ENCODE measurements at places on chromosomes 12 and 14.
A peak's percentile ranks its signal among the peaks of the same experiment; 100 is the strongest.

DNA sequence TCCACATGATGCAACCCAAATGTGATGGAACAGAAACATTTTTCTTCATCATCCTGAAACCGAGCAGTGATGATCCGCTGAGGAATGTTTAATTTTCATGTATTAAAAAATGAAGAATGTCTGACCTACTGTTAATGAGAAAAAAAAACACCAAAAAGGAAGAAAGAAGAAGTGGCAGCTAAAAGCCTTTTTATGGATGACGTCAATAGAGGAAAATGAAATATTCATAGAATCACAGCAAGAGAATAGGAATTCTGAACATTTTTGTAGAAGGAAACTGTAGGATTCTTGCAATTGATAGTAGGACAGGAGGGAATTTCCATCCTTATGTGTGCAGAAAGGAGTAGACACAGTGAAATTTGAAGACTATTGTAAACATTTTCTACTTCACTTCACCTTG lies 112.9 kb downstream of the PRKCH start:
- DNase-seq: no peak
- H3K27me3 ChIP-seq: no peaks in the 10 kb centered on the region
- H3K4me1 ChIP-seq: peaks cover 12% of the 10 kb centered on the region
- H3K27ac ChIP-seq: no peak overlapping the region
- no peak overlapping the region for H3K4me3 ChIP-seq

DNA sequence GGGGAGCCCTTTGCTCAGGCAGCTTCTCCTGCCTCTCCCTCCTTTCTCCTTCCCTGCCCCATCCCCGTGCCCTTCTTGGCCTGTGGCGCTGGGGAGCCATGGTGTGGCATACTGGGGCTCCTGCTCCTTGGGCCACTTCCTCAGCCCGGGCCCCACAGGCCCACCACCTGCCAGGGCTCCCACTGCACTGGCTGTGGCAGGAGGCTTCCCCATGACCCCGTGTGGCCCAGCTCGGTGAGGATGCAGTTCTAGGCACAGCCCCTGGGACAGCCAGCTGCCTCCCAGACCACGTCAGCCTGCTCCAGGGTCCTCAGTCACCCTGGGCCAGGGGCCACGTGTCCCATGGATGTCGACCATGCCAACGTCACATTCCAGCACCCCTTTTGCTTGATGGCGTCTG lies 13.0 kb upstream of the AMN start:
- H3K4me1 ChIP-seq: no peaks in the 10 kb centered on the region
- no peak for DNase-seq
- H3K36me3 ChIP-seq: peaks cover 6% of the 10 kb centered on the region

DNA sequence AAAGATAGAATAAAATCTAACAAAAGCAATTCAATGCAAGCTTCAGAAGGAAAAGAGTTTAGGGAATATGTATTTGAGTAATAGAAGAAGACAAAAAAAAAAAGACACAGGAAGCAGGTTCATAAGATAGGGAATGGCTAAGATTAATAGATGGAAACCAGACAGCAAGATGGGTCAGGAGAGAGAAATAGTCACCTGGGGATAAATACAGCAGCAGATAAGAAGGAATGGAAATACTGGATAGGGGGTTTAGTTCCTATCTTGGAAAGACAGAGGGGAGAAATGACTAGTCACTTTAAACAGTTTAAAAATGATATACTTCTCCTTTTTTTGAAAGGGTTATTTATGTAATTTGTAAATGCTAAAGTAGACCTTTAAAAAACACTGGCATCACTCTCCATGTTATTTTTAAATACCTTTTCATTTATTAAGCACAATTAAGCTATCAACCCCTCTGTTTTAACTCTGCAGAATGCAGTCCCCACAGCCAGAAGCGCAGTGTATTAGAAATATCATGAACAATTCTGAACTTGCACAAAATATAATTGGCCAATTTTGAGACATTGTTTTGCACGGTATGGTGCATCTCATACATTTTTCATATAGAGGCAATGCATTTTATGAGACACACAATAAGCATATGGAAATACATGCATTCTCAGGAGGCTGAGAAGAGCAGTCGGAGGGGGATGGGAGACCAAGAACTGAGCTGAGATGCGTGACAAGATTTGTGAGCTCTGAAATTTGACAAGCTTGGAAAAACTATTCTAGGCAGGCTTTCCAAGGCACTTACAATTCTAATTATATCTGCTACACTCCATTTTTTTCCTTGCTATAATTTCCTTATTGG lies 303.4 kb upstream of the PRICKLE1 start:
- H3K36me3 ChIP-seq: no peaks in the 10 kb centered on the region
- H3K4me3 ChIP-seq: no peak overlapping the region
- no peaks in the 10 kb centered on the region for H3K27me3 ChIP-seq
- H3K4me1 ChIP-seq: no peaks in the 10 kb centered on the region
- no peak overlapping the region for H3K27ac ChIP-seq
- no peak for DNase-seq

DNA sequence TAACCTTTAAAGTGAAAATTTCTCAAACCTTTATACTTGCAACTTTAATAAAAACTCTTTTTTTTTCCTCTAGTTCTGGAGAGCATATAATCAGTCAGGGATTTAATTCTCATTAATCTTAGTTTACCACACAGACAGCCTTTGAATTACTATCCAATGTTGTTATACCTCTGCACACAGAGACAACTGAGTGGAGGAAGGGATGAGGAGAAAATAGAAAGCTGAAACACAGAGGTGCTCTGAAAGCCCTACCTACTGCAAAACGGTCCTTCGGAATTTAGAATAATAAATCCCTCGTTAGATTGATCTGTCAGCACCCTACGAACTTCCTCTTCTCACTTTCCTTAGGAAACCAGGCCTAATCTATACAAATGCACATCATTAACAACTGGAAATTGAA lies 122.1 kb downstream of the STXBP6 start:
- DNase-seq: no peak
- H3K27ac ChIP-seq: no peak overlapping the region
- no peaks in the 10 kb centered on the region for H3K27me3 ChIP-seq
- H3K4me1 ChIP-seq: no peaks in the 10 kb centered on the region
- no peak overlapping the region for H3K4me3 ChIP-seq

GRCh38 chr12:6358881-6359280 lies 16.5 kb downstream of the SCNN1A start:
- H3K4me1 ChIP-seq: no peaks in the 10 kb centered on the region
- no peaks in the 10 kb centered on the region for H3K36me3 ChIP-seq
- no peak overlapping the region for H3K4me3 ChIP-seq
- H3K27me3 ChIP-seq: no peaks in the 10 kb centered on the region

DNA sequence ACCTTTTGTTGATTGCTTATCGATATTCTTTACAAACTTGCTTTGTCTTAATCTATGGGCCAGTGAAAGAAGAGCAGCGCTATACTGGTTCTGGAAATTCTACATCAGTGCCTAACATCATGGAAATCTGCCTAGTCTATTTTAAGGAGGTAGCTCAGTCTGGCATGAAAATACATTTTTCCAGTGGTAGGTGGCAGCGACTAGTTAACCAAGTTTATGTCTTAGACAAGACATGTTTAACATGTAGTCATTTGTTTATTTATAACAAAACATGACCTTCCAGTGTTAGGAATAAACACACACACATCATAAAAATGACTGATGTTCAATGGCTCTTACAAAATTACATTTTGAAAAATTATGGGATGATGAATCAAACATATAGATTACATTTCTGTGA lies 336.0 kb upstream of the SOX5 start:
- H3K27ac ChIP-seq: no peak overlapping the region
- no peak overlapping the region for H3K4me3 ChIP-seq
- H3K36me3 ChIP-seq: no peaks in the 10 kb centered on the region

DNA sequence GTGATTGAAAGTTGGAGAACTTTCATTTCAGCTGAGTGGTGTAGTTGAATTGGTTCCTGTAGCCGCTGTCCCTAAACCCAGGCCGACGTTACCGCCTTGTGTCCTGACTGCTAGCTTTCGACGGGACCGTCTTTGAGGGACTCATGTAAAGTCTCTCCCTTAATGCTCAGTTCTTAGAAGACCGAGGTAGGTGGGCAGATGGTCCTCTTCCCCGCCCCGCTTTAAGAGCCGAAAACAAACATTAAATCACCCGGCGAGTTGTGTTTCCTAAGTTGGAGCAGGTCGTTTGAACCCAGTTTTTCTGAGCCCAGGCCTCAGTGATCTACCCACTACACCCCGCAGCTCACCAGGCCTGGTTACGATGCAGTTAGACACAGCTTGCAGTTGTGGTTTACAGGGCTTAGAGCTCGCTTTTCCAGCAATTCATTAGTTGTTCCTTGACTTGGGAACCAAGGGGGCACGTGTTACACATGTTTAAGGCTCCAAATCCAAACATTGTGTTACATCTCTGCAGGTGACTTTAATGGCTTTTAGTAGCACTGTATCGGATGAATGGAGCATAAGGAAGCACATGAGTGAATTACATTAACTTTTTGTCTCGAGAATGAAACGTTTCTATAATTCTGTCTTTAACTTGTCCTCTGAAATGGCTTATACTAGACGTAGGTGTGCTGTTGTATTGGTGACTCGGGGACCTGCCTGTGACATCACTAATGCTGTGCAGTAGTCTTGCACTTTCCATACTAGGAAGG lies 790 bp downstream of the NEDD1 start:
- peak overlapping the region; percentile 66 for H3K4me3 ChIP-seq
- peaks cover 36% of the 10 kb centered on the region for H3K4me1 ChIP-seq
- H3K27ac ChIP-seq: peak overlapping the region; percentile 36
- no peaks in the 10 kb centered on the region for H3K27me3 ChIP-seq
- H3K36me3 ChIP-seq: no peaks in the 10 kb centered on the region
- peak; percentile 63 for DNase-seq

DNA sequence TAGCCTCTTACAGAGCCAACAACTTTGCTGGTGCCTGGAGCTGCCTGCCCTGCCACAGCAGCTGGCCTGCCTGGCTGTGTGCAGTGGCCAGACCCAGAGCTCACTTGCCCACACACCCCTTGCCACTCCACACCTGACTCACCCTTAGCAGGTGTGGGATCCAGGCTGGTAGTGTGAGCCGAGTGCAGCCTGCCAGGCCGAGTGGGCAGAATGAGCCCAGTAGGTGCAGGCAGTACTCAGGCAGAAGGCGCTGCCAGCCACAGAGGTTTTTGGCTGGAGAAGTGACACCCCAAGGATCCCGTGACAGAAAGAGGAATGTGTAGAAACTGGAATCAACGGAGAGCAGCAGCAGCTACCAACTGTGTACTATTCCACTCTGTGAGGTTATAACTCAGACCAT lies 29.8 kb upstream of the PYGL start:
- H3K27ac ChIP-seq: no peak overlapping the region
- H3K27me3 ChIP-seq: no peaks in the 10 kb centered on the region
- no peaks in the 10 kb centered on the region for H3K36me3 ChIP-seq
- H3K4me3 ChIP-seq: no peak overlapping the region
- no peak for DNase-seq

- H3K36me3 ChIP-seq: no peaks in the 10 kb centered on the region
- H3K4me3 ChIP-seq: no peak overlapping the region
- peak overlapping the region; percentile 35 for H3K27ac ChIP-seq
- no peaks in the 10 kb centered on the region for H3K27me3 ChIP-seq
These were observed 39.7 kb downstream of the PPTC7 start for GRCh38 chr12:110543252-110543959.

DNA sequence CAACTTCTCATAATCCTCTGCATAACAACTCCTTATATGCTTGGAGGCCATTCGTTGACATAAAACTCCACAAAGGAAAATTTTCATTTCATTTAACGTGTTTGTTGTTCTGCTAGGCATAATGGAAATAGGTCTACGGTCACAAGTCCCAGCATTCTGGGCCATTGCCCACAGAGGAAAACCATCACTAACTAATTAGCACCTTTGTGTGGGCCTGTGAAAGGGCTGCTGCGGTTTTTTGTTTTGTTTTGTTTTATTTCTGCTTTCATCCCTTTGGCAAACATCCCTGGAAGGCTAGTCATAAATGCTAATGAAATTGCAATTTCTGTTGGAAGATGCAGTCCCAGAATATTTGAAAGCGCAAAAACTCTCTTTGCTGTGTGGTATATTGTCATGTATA lies 180.3 kb downstream of the RMST start:
- no peak overlapping the region for H3K4me3 ChIP-seq
- H3K4me1 ChIP-seq: peaks cover 38% of the 10 kb centered on the region
- H3K27me3 ChIP-seq: no peaks in the 10 kb centered on the region
- peak; percentile 29 for DNase-seq
- no peak overlapping the region for H3K27ac ChIP-seq
- no peaks in the 10 kb centered on the region for H3K36me3 ChIP-seq

DNA sequence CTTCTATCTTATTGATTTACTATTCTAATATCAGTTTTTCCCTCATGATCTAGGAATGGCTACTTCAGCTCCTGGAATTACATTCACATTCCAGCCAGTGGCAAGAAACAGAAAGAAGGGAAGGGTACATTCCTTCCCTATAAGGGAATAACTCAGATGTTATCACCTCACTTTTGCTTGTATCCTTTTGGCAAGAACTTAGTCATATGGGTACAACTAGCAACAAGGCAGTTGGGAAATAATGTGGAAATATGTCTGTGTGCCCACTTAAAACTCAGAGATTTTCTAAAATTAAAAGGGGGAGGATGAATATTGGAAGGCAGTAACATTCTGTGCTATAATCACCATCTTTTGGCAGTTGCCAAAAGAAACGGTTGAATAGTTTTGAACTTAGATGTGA lies 85.6 kb downstream of the MSRB3 start:
- H3K4me3 ChIP-seq: no peak overlapping the region
- no peak overlapping the region for H3K27ac ChIP-seq
- no peak for DNase-seq
- H3K36me3 ChIP-seq: no peaks in the 10 kb centered on the region
- peaks cover 6% of the 10 kb centered on the region for H3K4me1 ChIP-seq

DNA sequence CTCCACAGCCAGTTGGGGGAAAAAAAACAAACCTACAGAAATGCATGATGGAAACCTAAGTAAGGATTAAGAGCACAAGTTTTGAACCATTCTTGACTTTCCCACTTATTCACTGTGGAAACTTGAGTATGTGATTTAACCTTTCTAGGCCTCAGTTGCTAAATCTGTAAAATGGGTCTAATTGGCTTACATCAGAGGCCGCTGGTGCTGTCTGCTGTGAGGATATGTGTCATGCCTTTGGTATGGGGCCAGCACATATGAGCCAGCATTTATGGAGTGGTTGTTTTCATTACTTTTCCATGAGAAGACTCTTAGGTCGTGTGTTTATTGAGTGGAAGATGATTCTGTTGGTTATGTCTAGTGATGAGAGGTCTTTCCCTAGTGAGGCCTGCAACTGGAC lies 102.4 kb downstream of the ESR2 start:
- no peaks in the 10 kb centered on the region for H3K36me3 ChIP-seq
- H3K4me3 ChIP-seq: no peak overlapping the region
- peaks cover 33% of the 10 kb centered on the region for H3K4me1 ChIP-seq

- H3K4me1 ChIP-seq: peaks cover 24% of the 10 kb centered on the region
- H3K36me3 ChIP-seq: no peaks in the 10 kb centered on the region
- H3K27ac ChIP-seq: no peak overlapping the region
- H3K4me3 ChIP-seq: no peak overlapping the region
- no peaks in the 10 kb centered on the region for H3K27me3 ChIP-seq
- DNase-seq: no peak
These were observed 440.1 kb upstream of the CCDC196 start for GRCh38 chr14:66046035-66046434.

GRCh38 chr12:76836633-76837032 lies 42.2 kb downstream of the CSRP2 start:
- H3K4me3 ChIP-seq: no peak overlapping the region
- H3K27ac ChIP-seq: no peak overlapping the region
- H3K27me3 ChIP-seq: no peaks in the 10 kb centered on the region
- DNase-seq: no peak

Data from neural progenitor cell (in vitro differentiated cells).